ENCODE measurements at places on chromosomes 5 and 9.

DNA sequence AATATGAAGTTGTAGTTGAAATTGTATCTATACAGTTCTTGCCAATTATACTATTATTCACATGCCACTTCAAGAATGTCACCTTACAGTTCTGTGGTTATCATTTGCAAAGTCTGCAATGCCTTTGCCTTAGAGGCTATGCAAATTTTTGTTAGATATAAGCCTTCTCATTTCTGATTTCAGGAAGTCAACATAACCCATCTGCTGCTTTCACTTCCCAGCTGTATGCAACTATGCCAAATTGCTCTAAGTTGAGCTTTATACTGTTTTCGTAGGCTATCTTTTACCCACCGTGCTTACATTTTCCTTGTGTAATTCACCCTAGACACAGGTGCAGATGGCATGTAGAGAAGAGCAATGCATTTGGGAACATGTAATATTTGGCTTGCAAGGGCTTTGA is 1083.0 kb downstream of the CDH9 start:
- no peak for DNase-seq

DNA sequence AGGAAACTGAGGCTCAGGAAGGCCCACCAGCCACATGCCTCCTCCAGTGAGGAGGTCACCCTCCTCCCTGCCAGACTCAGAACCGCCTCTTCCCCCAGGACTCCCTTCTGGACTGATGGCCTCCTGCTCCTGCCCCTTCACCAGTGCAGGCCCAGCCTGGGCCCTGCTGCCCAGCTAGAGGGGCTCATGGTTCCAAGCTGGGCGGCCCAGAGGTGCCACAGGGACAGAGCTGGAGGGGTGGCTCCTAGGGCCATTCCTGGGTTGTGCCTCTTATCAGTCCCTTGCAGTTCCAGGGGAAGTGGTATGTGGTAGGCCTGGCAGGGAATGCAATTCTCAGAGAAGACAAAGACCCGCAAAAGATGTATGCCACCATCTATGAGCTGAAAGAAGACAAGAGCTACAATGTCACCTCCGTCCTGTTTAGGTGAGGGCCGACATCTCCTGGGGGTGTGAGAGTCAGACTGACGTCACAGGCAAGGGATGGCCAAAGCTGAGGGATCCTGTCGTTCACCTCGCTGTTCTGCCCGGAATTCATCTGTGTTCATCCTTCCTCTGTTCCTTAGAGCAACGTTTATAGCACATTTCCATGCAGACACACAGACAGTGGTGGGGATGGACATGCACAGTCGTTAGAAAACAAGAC is 819 bp downstream of the LCN2 start:
- no peak for DNase-seq

GRCh38 chr9:86368871-86369521 is 14.8 kb upstream of the TUT7 start:
- no peak for DNase-seq

DNA sequence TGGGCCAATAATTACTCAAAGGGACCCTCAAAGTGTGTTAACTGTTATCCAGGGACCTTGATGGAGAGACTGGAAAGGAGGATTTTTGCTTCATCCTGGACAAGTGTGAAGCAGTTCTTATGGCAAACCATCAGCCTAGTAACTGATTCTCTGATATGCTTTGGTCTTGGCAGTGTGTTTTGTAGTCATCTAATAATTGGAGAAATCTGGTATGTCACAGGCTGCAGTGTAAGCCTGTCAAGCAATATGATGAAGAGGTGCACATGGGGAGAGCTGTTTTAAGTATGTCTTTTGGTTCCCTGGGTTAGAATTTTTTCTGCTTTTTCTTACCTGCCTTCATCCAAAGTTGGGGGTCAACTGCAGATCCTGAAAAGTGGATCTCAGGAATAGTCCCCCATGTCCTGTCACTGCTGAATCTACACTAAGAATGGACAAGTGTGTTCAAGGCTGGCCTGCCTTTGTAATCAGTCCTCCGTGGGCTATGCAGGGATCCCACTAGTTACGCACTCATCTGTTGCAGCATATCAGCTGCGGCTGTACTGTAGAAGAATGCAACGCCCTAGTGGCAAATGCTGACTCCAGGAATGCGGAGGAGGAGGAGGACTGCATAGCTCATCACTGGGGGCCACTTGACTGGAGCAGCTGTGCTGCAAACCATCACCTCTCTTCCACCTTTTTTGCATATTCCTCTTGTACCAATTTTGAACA is 1.9 kb downstream of the SPTAN1 start:
- no peak for DNase-seq

DNA sequence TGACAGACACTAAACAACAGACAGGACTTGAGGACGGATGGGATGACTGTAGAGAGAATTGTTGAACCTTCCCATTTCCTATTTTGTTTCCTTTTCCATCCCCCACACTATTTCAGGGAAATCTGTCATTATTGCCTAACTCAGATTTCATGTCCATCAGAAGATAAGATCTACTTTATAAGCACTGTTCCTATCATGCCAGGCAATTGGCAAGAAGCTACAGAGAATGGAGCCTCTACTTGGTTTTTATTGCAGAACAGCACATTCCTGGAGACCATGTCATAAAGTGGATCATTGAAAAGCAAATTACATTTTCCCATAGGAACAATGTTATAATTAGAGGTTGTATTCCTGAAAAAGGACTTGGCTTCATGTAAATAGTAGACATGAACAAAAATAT is 173.7 kb upstream of the KIF2A start:
- no peak for DNase-seq

- no peak for DNase-seq
Measured at GRCh38 chr5:65021527-65022226, 252.9 kb downstream of the CWC27 start.

GRCh38 chr5:139597134-139597533 is 36.0 kb downstream of the UBE2D2 start:
- no peak for DNase-seq

GRCh38 chr9:91289244-91289643 is 72.5 kb downstream of the AUH start:
- DNase-seq = no peak

DNA sequence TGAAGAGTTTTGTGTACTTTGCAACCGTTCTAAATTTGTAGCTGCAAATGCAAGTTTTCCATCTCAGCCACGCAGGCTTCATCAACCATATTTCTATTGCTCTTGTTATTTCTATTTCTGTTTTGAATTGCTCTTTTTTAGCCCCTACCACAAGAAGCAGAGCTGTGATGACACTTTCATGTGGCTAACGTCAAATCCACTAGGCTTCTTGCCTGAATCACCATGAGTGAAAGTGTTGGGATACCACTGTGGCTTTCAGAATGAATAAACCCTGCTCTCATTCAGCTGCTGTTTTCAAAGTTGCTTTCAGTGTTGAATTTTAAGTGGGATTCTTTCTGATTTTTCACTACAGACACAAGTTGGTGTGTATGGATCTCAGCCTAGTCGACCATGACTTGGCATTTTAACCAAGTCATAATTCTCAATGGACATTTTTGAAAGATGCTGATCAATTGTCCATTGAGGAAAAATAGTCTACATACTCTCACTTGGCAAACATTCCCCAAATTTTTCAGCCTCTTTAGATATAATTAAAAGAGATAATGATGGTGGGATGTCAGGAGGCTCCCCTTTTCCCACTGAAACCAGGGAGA is 41.0 kb upstream of the MTAP start:
- no peak for DNase-seq
